ENCODE measurements at places on chromosomes 12 and 14.
A peak's percentile ranks its signal among the peaks of the same experiment; 100 is the strongest.

DNA sequence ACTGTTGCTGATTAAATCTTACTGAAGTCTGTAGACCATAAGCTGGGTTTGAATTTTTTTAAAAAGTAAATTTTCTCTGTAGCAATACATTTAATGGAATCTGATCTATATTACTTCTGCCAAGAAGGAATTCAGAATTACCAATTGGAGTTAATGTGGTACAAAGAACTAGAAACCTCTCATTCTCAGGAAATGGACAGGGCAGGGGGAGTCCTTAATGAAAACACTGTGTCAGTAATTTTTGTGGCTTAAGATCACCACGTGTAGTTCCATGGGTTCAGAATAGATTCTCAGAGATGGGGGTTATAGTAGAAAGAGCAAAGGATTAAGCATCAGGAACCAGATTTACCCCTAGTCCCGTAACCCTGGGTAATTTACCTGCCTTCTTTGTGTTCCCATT, 30.3 kb downstream of the FBXL14 start:
- DNase-seq: no peak

DNA sequence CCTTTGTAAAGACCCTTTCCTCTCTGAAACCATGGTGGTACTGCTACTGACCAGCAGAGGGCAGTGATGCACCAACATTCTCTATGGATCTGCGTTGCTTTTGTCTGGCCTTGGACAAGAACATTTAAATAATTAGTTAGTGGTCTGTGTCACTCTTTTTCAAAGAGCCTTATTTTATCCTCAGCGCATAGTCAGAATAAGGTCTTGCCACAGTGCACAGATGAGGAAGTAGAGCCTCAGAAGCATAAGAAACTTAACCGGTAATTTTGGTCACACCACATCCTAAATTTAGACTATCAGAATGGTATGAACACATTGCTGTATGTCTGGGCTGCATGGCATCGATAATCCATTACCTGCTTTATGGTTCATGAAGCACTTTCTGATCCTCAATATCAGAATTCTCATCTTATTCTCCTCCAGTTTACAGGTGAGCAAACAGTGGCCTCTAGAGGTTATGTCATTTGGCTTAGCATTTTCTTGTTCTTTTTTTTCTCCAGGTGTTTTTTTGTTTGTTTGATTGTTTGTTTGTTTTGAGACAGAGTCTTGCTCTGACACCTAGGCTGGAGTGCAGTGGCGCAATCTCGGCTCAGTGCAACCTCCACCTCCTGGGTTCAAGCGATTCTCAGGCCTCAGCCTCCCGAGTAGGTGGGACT, 23.7 kb upstream of the IFT81 start:
- DNase-seq: peak; percentile 62

DNA sequence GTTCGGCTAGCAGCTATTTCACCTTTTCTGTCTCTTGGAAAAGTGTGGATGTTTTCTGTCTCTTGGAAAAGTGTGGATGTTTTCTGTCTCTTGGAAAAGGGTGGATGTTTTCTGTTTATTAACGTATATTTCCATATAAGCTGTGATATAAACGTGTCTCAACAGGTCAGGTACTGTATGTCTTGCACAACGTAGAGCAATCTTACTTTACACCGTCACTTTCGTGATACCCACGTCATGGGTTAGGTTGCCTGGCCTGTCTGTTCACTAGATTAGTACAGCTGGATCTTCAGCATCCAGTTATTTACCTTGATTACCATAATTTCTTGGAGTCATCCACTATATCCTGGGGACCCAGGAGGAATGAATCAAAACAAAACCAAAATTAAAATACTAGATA, 14.1 kb downstream of the CLEC7A start:
- DNase-seq: no peak

DNA sequence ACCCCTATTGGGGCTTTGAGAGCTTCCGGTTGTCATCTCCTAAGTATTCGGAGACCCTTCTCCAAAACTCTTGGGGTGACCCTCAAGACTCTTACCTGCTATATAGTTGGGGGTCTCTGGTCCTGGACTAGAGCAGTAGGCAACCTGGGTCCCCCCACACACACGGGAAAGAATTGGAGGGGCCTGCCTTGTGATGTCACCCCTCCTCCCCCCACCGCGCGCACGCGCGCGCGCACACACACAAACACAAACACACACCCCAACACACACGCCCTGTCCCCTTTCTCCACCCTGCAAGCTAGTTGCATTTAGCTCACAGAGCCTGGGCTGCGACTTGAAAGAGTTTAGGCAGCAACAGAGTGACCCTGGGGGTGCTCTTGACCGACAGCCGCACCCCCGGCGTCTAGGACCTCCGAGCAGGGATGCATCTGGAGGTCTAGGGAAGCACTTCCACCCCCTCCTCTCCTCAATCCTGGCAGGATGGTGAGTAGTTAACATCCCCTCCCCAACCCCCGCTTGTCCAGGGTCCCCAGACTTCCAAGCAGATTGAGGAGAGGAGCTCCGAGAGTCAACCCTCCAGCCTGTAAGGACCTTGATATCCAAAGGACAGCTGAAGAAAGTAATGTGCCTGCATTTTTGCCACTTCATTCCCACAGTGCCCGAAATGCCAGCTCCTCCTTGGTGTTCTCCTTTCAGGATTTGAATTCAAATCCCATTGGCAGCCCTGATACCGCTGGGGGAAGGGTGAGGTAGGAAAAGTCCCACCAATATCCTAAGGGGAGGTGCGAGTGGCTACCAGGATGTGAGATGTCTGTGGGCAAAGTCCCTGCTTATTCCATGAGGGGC, 1.4 kb upstream of the DNAJC14 start:
- no peak for DNase-seq

DNA sequence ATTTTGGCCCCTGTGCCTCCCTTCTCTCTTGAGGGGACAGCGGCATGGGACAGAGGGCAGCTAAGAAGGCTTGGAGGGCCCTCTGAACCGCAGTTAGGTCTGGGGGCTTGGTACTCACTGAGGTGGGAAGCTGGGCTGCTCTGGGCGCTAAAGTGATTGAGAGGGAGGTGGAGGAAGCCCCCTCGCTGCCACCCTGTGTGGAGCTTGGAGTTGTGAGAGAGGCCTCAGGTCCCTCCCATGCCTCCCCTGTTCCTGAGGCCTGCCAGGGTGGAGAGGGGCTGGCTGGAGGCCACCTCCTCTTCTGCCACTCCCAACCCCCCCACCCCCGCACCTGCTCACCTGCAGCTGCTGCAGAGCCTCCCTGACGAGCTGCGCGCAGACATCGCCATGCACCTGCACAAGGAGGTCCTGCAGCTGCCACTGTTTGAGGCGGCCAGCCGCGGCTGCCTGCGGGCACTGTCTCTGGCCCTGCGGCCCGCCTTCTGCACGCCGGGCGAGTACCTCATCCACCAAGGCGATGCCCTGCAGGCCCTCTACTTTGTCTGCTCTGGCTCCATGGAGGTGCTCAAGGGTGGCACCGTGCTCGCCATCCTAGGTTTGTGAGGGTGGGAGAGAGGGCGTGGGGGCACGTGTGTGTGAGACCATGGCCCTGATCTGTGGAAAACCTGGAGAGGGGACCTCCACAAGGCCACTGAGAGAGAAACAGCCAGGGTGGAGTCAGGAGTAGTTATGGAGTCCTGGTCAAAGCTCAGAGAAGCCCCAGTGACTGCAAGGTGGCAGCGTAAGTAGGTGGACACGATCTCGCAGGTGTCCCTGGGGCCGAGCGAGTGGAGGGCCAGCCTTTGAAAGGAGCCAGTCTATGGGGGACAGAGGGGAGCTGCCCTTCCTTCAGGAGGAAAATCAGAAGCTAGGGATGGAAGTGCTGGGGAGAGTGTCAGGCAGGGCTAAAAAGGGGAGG, 11.2 kb downstream of the KCNH3 start:
- peak; percentile 61 for DNase-seq

GRCh38 chr12:73161970-73162369, 889.8 kb downstream of the TRHDE start:
- DNase-seq: no peak

DNA sequence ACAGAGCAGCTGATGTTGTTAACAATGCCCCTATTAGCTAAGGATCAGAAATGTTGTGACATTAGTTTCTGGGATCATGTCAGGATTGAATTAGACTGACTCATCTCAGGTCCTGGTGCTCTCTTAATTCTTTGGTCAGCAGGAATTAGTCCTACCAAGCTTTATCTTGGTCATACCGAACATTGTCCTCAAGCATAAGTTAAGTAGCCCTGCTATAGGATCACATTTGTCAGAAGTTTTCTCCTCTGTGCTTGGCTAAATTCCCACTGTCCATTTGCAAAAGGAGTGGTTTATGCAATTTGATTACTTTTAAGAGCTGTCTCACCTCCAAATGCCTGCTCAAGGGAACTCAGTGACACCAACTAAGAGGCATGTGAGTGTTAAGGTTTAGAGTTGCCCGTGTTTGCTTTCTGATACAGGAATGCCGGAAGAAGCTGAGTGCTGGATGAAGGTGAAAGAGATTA, 48.4 kb upstream of the IFNG-AS1 start:
- DNase-seq: no peak

- no peak for DNase-seq
Observed at GRCh38 chr12:39502726-39503125, 59.8 kb upstream of the KIF21A start.

DNA sequence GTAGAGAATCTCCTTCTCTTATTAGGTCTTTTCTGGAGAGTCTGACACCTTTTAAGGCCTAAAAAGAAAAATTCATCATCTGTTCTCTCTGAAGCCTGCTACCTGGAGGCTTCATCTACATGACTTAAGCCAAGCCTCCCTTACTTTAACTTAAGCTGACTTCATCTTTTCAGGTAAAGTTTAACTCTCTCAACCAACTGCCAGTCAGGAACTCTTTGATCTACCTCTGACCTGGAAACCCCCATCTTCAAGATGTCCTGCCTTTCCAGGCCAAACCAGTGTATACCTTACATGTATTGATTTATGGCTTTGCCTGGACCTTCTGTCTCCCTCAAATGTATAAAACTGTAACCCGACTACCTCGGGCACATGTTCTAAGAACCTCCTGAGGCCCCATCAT, 17.5 kb downstream of the GSTZ1 start:
- DNase-seq: no peak

DNA sequence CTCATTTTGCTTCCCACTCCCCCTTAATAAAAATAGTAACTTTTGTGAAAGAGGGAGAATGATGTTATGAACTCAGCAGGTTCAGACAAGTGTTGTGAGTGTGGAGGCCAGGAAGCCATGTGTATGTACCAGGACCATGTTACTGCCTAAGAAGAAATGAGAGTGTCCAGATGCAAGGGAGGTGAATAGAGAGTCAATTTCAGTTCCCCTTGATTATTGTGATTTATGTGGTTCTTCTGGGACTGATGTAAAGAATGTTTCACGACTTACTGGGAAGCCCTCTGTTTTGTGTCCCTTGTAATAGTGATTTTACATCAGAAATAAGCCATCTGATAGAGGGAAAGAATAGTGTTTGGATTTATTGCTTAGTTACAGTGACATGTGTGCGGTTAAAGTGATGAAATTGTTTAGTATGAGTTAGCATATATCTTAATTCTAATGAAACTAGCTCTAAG, 32.5 kb downstream of the FBXO34 start:
- DNase-seq: no peak

DNA sequence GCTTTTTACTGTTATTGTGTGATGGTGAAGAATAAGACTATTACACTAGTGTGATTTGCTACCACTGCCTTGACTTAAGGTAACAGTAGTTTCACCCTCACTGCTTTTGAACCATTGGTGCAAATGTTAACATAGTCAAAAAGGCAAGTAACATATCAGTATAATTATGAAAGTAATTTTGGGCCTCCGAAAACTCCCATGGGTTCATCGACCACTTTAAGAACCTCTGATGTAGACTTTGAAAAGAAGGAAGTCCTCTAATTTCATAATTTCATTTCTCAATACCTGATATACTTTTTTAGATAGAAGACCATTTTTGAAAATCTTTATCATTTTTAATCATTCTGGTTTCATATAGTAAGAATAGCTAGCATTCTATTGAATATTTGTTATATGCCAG, 57.7 kb downstream of the ETNK1 start:
- no peak for DNase-seq

DNA sequence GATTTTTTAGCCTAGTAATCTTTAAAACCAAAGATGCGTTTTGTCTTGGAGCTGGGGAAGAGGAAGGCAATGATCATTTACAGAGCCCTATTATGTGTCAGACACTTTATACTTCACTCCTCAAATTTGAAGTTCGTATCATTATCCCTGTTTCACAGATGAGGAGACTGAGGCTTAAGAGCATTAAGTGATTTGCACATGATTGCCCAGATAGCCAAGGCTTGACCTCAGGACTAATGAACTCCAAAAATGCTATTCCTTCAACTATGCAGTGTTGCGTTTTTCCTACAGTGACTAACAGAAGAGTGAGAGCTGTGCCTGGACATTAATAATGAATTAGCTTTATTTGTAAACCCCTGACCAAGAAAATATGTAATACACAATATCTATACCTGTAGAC, 136.8 kb upstream of the EEA1 start:
- no peak for DNase-seq

DNA sequence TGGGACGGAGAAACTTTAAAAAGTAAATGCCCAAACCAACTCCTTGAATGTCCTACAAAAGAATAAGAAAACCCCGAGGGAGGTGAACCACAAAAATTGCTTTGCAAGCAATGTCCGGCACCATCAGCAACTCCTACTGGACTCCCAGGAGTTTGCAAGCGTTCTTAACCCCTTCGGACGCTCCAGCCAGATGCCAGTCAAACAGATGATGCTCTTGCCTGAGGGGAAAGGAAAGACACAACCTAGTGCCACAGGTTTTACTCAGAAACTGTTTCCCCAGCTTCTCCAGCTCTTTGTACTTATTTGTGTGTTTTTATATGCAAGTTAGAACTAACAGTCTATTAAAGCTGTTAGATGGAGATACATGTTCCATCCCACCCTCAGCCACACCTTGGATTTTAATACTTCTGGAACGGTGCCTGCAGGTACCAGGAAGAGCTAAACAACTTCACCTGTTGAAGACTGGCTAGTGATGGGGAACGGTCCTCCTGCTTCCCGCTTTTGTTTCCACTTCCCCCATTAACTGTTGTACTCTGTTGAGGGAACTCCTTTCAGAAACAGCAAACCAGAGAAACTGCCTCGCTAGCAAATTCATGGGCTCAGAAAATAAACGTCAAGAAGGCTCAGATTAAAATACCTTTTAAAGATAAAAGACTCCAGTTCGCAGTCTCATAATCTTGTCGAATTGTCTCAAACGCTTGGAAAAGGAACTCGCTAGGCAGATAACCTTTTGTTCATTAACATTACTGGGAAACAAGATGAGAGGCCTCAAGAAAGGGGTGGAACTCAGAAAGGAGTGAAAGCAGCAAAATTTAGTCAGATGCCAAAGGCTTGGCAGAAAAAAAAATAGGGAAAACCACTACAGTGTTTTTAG, 1.1 kb upstream of the FERMT2 start:
- DNase-seq: peak; percentile 73

GRCh38 chr12:4118017-4118510, 155.5 kb upstream of the CCND2 start:
- DNase-seq: no peak

- DNase-seq: no peak
Observed at GRCh38 chr12:100146252-100146651, 3.6 kb upstream of the BLTP3B start.

- no peak for DNase-seq
Observed at GRCh38 chr12:132488127-132489077, 1.5 kb upstream of the FBRSL1 start.

- DNase-seq: peak; percentile 66
Observed at GRCh38 chr14:82385048-82385447, 851.4 kb upstream of the SEL1L start.

Data from SHP77 (cell line).